IMR-90 (cell line): ENCODE measurements at places on chromosomes 6 and 20. TPM values are rescaled to one million over a fixed set of nuclear protein-coding genes. Genes with fewer than 3 reads are reported as not detected.

The APMAP gene
- polyA plus RNA-seq = 86.4 and 88.8 TPM in 2 replicates

The LKAAEAR1 gene
- 0.16 and 0.21 TPM in 2 replicates for polyA plus RNA-seq

DNA sequence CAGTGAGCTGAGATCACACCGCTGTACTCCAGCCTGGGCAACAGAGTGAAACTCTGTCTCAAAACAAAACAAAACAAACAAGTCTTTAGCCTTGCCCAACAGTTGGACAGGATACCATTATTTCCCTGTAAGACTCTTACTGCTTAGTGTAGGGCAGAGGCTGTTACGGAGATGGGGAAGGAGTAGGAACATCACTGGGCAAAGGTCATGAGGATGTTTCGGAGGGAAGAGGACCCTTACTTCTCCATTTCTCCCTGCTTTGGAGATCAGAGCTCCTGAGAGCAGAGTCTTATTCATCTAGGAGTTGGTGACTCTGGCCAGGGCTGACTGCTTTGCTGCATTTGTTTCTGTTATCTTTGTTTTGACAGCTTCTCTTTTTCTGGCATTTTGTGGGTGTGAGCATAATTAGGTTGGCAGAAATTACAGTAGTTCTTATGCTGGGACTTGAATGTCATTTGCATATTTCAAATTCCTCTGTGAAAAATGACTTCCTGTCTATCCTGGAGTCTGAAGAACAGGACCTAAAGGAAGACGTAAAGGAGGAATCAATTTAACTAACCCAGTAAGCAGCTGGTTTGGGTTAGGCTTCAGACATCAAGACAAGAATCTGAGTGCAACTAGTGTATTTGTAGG, 89.0 kb downstream of the CDS2 start:
- H3K27ac ChIP-seq = no peak overlapping the region
- peaks cover 7% of the 10 kb centered on the region for H3K4me1 ChIP-seq
- H3K36me3 ChIP-seq = peaks cover 5% of the 10 kb centered on the region; the same call in 1 of the 2 replicates

- no peak overlapping the region for H3K27ac ChIP-seq
- DNase-seq = no peak
- no peaks in the 10 kb centered on the region for H3K27me3 ChIP-seq
- H3K4me1 ChIP-seq = no peaks in the 10 kb centered on the region
- no peak overlapping the region for H3K4me3 ChIP-seq
- no peaks in the 10 kb centered on the region for H3K36me3 ChIP-seq
Observed at GRCh38 chr6:6952484-6952883, 155.3 kb upstream of the RREB1 start.

DNA sequence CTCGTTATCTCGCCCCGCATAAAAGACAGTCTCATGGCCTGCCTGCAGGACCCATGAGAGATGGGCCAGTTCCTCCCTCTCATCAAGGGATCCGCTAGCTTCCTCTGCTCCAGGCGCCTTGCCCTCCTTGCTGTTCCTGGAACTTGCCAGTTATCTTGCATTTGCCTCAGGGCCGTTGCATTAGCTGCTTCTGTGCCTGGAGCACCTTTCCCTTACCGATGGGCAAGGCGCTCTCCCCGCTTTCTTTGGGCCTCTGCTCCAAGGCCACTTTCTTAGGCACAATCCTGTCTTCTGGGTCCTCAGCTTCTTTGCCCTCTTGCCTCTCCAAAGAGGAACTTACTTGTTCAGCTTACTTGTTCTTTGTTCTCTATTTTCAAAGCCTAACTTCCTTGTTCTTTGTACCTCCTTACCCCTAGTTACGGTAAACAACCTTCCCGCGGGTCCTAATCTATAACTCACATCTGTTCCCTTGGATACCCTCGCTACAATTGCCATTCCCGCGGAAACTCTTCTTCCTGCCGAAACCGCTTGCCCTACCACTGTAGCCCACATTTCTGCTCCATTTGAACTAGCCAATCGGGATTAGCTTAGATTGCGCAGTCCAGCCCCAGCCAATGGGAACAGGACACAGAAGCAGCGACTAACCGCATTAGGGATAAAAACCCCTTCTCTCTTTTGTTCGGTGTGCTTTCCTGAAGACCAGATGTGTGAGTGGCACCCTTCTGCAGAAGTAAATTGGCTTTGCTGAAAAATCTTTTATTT, 887 bp upstream of the NSFL1C start:
- H3K4me1 ChIP-seq = peaks cover 12% of the 10 kb centered on the region
- DNase-seq = no peak
- no peak overlapping the region for H3K4me3 ChIP-seq
- H3K36me3 ChIP-seq = peaks cover 9% of the 10 kb centered on the region; the same call in 1 of the 2 replicates
- H3K27me3 ChIP-seq = peaks cover 2% of the 10 kb centered on the region; the same call in 1 of the 2 replicates

GRCh38 chr20:19802492-19803158, 44.6 kb downstream of the RIN2 start:
- H3K4me1 ChIP-seq = peaks cover 13% of the 10 kb centered on the region
- no peak overlapping the region for H3K27ac ChIP-seq
- peak; percentile 39 for DNase-seq
- no peak overlapping the region for H3K4me3 ChIP-seq

- peak overlapping the region; percentile 82; the same call in 1 of the 2 replicates for H3K27ac ChIP-seq
- H3K4me3 ChIP-seq = no peak overlapping the region
- H3K27me3 ChIP-seq = no peaks in the 10 kb centered on the region
- H3K4me1 ChIP-seq = peaks cover 13% of the 10 kb centered on the region
- peak; percentile 89 for DNase-seq
- H3K36me3 ChIP-seq = no peaks in the 10 kb centered on the region
Observed at GRCh38 chr6:11854408-11855165, 76.0 kb upstream of the ADTRP start.
